ENCODE measurements at places on chromosomes 7 and 10.

DNA sequence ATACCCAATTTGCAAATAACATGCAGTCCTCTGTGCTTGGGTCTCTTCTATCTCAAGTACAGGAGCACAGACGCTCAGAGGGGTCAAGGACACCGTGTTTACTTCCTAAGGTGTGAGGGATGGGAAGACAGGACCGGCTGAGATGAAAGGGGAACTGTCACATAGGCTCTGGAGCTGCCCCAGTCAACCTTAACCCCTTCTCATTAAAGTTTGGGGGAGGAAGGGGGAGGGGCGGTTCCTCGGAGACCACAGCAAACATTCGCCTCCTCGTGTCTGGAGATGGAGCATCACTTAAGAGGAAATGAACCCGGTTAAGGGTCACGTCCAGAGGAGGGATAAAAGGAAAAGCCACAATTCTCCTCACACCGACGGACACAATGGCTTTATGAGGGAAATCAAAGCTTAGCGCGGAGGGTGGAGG lies 1.1 kb downstream of the SH3PXD2A start:
- DNase-seq = no peak

DNA sequence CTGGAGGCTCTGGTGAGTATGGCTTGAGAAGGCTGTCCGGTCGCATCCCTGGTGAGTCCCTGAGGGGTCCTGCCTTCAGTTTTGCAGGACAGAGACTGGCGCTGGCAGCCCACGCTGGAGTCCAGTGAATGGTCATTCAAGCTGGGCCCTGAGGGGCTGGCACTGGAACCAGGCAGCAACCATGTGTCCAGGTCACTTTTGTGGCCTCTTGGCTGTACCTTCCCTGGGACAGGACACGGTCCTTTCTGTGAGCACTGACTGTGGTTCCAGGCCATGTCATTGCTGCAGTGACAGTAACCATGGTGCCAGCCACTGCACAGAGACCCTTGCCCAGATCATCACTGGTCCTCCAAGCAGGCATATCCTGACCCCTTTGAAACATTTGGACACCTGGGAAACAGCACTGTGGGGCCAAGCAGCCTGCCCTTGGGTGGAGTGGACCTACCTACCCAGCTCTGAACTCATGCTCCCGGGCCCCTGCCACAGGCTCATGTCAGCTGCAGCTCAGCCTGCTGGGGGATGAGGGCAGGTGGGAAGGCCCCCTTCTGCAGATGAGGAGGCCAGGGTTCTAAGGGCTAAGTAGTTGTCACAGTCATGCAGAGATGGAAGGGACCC lies 72.1 kb downstream of the ADCY1 start:
- DNase-seq = no peak

DNA sequence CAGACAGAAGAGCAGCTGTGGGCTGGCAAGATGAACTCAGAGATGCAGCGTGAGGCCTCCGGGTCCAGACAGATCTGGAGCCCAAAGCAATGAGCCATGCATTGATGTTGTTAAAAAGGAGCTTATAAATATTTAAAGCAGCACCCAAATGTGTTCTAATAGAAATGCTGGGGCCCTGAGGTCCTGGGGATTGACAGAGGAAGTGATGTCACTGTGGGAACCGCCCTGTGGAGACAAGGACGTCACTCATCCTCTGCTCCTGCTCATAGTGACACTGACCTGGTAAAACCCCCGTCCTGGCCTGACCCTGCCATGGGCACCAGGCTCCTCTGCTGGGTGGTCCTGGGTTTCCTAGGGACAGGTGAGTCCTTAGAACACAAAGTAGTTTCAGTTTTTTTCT lies 197.0 kb upstream of the PRSS58 start:
- DNase-seq = no peak

- DNase-seq = no peak
Observed at GRCh38 chr10:123916775-123917174, 25.2 kb upstream of the CPXM2 start.

DNA sequence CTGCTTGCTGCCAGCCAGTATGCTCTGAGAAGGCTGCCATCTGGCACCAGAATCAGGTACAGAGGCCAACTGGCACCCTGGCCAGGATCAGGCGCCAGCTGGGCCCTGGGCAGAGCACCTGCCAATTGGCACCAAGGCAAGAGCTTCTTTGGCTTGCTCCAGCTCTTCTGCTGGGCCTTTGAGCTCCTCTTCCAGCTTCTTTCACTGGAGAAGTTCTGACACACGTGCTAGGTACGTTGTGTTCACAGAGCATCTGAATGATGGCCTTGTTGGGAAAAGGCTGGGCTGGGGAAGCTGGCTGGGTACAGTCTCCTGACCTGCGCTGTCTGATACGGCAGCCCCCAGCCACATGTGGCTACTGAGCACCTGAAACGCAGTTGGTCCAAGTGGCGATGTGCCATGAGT lies 31.7 kb upstream of the OPALIN start:
- DNase-seq = no peak
